Astrocyte (in vitro differentiated cells and primary cell): ENCODE measurements at places on chromosomes 2 and 18. TPM values are rescaled to one million over a fixed set of nuclear protein-coding genes. Genes with fewer than 3 reads are reported as not detected.

The RTP5 gene
- total RNA-seq, result not detected in 2 replicates

The NAT8 gene
- total RNA-seq, result not detected in 2 replicates

The SEPTIN10 gene
- 76.3 and 90.8 TPM in 2 replicates for total RNA-seq

The CHRNG gene
- total RNA-seq, result not detected in 2 replicates

The TRMT61B gene
- 12.1 and 15.3 TPM in 2 replicates for total RNA-seq

The IL1RL1 gene
- total RNA-seq, result 0.27 TPM in 1 of 2 replicates, not detected in the other

The COL6A3 gene
- 200 and 560 TPM in 2 replicates for total RNA-seq

The AQP4 gene
- total RNA-seq, result 0.22 TPM in 1 of 2 replicates, not detected in the other

The TSGA10 gene
- total RNA-seq, result 2.4 and 3.9 TPM in 2 replicates

The ACVR2A gene
- total RNA-seq, result 22.6 and 25.2 TPM in 2 replicates

The CPLX4 gene
- total RNA-seq, result not detected in 2 replicates

The FAM228A gene
- total RNA-seq, result not detected in 2 replicates

The POTEI gene
- total RNA-seq, result 0.32 and 0.50 TPM in 2 replicates

The NRBP1 gene
- total RNA-seq, result 119 and 127 TPM in 2 replicates

The MSGN1 gene
- not detected in 2 replicates for total RNA-seq
